ENCODE measurements at places on chromosomes 2 and 18.

GRCh38 chr2:46601328-46601963 is 122.1 kb downstream of the TMEM247 start:
- DNase-seq = no peak

DNA sequence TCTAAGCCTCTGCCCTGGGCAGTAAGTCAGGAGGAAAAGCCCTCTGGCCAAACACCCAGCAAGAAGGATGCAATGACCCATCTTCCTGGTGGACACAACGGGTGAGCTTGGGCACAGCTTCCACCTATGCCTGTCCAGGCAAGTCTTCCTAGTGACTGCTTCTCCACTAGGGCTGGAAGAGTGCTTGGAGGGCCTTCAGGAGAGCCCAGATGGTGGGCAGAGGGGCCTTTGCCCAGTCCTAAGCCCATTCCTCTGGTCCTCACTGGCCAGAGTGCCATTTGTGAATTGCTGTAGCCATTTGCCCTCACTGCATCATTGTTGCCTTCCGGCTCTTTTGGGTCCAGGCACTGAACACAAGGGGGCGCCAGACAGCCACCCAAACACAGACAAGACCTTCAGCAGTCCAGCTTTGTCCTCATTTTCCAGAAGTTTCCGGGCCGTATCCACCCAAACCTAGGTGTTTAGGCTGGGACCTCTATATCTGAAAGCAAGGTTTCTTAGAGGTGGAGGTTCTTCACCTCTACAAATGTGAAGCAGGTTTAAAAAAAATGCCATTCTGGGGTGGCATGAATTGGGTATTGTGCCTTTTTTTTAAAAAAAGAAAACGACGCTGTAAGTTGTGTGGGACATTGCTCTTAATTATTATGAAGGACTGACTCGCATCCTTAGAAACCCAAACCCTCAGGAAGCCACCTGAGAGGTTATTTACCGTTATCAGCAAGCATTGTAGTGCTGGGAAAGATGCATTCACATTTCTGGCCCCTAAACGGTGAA is 29.5 kb downstream of the PAX8 start:
- peak; percentile 9 for DNase-seq

GRCh38 chr2:28185153-28185552 is 207.5 kb upstream of the FOSL2 start:
- no peak for DNase-seq

DNA sequence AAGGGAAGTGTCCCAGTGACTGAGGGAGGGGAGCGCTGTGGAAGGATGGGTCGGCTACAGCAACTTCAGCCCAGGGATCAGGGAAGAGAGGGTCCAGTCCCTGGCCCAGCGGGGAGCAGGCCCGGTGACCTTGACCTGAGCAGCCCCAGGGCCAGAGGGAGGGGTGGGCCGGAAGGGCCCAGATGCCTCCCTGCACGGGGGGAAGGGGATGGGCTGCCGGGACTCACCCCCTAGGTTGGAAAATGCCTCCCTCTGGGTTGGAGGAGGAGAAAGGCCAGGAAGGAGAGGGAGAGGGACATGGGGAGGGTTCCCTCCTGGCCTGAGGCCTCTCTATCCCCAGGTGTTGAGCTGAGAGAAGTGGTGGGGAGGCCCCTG is 19.8 kb downstream of the GPC1 start:
- no peak for DNase-seq

- no peak for DNase-seq
Observed at GRCh38 chr2:98037666-98038336, 42.1 kb upstream of the TMEM131 start.

DNA sequence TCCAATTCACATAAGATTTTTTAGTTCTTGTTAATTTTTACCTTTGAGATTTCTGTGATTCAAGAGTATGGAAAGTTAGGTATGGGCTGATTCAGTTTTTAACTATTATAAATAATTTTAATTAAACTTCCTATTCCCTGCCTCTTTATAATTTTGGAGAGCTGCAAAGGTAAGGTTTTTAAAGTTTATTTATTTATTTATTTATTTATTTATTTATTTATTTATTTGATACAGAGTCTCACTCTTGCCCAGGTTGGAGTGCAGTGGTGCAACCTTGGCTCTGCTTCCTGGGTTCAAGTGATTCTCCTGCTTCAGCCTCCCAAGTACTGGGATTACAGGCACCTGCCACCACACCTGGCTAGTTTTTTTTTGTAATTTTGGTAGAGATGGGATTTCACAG is 215.5 kb upstream of the FIGN start:
- no peak for DNase-seq

Measured in NCI-H187 (cell line).